ENCODE measurements at places on chromosomes 7 and 10.

DNA sequence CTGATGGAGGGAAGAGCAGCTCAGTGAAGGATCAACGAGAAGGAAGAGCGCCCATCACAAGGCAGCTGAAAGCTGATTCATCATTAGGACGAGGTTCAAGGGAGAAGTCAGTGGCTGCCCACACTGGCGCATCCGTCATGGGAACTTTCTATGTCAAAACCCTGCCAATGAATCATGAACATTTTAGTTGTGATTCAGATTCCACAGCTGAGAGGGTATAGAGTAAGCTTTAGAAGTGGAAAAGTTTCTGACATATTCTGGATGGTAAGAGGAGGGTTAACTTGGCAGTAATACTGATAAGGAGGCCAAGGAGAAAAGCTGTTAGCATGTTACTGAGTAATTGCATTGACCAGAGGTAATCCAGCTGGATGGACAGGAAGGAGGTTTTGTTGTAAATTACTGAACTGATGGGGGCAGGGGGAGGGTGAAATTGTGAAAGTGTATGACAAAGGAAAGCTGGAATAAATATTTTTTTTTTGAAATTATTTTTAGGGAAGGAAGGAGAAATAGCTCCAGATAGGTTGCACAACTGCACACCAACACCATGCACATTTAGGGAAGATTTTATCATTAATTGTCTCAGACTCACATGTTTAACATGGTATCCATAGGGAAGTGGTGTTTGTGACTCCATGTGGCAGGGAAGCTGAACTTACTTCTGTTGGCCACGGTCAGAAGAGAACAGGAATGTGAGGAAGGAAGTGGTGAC, 78.3 kb upstream of the NRP1 start:
- peak; percentile 38 for DNase-seq

DNA sequence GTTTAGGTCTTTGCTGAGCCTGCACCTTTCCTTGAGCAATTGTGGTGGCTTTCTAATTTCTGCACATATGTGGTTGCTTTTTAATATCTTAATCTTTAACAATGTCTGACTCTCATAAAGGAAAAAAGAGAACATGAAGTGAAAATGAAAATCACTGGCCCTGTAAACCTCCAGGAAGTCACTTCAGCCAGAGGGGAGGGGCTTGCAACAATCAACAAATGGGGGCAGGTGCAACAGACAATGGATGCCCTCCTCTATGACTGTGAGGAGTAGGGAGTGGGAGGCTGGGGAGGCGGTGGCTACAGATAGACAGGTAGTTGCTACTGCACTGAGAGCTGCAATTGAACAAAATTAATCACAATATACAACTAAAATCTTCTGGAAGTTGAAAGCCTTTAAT, 1377.4 kb downstream of the XPNPEP1 start:
- DNase-seq = no peak

DNA sequence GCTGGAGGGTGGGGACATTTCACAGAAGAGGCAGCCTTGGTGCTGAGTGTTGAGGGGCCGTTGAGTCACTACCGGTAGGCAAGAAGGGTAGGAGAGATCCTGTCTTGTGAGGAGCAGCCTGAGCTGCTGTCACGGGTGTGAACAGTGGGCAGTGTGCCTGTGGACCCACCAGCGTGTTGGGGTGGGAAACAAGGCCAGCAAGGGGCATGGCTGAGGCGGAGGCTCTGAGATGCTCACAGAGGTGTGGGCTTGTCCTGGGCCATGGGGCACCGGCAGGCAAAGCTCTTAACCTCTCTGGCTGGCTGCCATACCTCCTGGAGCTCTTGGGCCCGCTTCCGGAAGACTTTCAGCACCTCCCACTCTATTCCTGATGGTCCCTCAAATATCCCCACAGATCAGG, 33.6 kb upstream of the SMARCD3 start:
- no peak for DNase-seq

DNA sequence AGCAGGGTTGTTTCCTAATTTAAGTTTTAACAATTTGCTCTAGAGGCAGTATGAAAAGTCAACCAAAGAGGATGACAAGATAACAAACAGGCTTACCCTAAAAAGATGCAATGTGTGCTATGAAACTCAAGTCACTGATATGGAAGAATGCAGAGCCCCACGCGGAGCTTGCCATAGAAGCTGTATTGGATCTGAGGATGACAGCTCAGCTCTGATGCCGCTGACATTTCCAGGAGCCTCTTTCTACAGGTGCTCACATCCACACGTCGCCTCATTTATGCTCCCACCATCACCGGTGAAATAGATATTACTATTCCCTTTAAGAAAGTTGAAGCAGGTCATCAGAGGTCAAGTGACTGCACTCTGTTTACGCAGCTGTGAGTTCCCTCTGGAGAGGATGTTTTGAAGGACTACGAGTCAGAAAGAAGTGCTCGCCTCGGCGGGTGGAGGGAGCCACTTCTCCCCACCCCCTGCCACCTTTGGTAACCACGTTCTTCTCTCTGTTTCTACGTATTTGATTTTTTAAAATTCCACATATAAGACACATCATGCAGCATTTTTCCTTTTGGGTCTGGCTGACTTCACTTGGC, 275.4 kb downstream of the GLRX3 start:
- DNase-seq = no peak

DNA sequence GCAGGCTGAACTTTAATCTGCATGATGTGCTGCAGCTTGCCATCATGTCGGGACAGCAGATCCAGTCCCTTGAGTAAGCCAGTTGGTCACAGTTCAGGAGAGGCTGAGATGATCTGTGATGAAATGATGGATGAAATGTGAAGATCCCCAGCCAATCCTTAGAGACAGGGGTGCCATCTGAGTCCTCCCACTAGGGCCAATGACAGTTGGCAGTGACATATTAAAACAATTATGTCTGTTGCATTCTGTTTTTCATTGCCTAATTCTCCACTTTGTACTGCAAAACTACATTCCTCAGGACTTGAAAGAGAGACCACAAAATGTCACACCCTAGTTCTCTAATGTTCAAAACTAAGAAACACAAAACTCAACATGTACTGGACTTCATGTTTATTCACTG, 66.3 kb upstream of the CAV2 start:
- no peak for DNase-seq

DNA sequence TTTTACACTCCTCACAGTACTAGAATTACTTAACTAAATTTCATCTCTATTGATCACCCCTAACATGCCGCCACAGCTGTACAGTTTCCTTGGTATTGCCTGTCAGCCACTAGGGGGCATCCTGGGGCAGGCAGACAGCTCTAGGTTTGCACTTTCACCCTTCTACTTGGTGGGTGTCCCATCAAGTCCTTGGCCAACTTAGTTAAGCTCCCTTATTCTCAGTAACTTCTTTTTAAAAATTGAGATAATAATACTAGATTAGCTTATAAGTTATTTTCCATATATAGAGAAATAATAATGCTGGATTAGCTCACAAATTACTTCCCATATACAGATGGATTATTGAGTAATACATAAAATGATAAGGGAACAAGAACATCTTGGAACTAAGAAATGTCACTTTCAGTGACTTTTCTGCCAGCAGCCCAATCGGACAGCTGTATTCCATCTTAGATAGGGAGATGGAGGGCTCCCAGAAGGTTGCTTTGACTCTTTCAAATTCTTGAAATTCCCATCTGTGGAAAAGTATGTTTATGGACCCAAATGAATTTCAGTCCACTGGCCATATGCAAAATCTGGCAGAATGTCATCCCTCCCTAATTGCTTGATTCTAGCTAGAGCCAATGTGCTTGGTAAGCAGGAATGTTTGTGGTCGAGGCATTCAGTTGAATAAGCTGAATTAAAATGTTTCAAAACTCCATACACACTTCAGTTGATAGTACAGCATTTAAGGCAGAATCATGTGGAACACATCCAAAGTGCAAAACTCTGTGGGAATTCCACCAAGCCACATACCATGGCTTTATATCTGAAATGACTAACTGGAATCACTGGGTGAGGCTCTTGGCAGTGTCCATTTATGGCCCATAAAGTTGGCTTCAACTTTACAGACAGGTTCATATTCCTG, 309.7 kb downstream of the CSTF2T start:
- DNase-seq = peak; percentile 43

DNA sequence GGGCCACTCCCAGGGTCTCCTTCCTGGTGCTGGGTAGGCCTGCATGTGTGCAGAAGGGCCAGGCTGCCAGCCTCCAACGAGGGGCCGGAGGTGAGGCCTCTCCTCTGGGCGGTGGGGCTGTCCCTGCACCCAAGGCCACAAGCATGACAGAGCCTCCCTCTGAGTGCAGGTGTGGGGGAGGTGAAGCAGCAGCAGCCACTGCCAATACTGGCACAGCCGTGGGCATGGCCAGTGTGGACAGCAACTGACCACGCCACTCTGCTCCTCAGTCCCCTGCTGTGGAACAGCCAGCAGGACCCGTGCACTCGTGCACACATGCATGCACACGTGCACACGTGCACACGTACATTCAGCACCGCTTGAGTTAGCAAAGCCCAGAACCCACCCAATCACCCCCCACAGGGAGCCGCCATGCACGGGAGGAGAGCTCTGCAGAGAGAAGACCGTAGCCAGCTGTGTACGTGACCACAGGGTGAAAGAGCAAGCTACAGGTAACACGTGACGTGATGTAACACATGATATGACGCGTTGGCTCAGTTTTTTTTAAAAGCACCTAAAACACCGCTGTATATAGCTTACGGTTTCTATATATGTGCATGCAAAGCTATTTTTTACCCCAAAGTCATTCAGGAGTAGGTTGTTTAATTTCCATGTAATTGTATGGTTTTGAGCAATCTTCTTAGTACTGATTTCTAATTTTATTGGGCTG, 23.1 kb downstream of the PAPOLB start:
- DNase-seq = no peak

- DNase-seq = no peak
These were observed 124.1 kb upstream of the EFCAB10 start for GRCh38 chr7:105705427-105705826.

DNA sequence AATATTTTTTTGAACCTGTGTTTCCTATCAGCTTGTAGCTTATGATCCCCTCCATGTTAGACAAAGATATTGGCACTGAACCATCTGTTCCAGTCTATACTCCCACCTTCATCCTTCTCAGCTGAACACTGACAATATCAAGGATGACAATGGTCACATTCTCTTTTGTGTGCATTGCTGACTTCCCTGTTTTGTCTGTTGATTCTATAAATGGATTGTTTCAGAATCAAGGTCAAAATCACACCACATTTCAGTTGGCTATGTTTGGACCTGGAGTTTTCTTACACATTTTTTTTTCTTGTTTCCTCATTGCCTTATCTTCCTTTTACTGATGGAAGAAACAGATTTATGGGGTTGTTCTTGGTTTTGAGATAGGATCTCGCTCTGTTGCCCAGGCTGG, 11.3 kb upstream of the SMURF1 start:
- no peak for DNase-seq

- DNase-seq = no peak
These were observed 715.0 kb upstream of the NRP1 start for GRCh38 chr10:34049469-34049868.

DNA sequence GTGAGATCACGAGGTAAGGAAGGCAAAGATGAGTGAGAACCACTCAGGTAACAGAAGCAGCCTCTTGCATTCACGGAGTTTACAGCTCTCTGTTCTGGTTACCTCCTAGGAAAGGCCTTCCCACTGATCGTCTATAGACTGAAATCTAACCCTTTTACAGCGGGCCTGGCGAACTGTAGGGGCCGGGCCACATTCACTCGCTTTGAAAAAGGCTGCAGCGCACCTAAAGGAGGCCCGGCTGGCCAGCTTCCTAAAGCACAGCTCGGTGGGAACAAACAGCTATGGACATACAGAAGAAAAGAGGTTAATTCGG, 565 bp downstream of the ATP5MK start:
- DNase-seq = peak; percentile 33

Measured in left ventricle myocardium superior (tissue), 1 donor.